ENCODE measurements at places on chromosomes 1 and 21.
A peak's percentile ranks its signal among the peaks of the same experiment; 100 is the strongest.

DNA sequence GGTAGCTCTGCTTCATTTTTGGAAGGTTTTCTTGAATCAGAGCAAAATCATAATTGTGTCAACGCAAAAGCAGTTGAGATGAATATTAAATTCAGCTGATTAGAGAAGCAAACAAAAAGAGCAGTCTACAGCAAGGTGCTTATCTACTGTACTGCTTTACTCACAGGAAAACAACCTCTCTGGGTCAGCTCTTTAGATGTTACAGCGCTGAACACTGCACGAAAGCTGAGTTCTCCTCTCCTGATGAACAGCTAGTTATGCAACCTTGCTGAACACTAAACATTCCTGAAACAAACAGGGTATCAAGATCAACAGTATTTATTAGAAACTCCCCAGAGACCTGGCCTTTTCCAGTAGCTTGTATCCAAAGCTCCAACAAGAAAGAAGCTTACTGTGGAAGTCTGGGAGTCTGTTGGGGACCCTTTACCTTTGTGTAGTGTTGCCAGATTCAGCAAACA lies 41.3 kb downstream of the TBCE start:
- no peak for DNase-seq

GRCh38 chr1:163824006-163824405 lies 502.3 kb downstream of the NUF2 start:
- DNase-seq, result no peak

GRCh38 chr1:11194407-11195176 lies 5.4 kb downstream of the ANGPTL7 start:
- no peak for DNase-seq

- DNase-seq, result no peak
Measured at GRCh38 chr1:31428436-31429221, 15.6 kb downstream of the SERINC2 start.

DNA sequence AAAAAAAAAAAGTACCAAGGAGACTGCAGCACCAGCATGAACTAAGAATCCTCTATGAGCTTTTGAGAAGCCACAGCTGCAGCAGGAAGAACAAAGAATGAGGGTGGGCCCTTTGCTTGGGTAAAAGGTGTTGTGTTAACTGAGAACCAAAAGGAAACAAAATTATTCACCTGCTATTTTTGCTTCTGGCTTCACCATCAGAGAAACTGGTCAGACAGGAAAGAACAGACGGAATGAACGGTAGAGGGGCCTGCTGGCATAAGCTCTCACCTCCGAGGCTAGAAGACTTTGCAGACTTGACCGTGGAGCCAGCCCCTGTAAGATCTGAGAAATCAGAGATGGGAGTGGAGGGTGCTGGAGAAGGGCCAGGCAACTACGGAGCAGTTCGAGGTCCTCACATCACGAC lies 27.6 kb downstream of the IL10RB start:
- peak; percentile 22 for DNase-seq

All from T-cell (primary cell).